ENCODE measurements at places on chromosomes 7 and 10.

DNA sequence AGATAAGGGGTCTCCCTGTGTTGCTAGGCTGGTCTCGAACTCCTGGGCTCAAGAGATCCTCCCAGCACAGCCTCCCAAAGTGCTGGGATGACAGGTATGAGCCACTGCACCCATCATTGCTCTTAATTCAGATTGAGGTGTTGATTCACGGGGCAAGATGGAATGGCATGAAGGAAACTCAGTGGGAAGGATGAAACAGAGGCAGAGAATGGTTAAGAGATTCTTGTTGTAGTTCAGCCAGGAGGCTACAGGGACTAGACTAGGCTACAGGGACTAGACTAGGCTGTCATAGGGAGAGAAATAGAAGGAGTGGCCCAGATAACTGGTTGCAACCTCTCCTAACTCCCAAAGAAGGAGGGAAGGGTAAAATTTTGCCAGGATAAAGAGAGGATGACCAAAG is 48.0 kb downstream of the THNSL1 start:
- no peak for DNase-seq

GRCh38 chr10:16231734-16232435 is 204.9 kb upstream of the PTER start:
- DNase-seq: no peak

- no peak for DNase-seq
These were observed 87.5 kb upstream of the GATAD1 start for GRCh38 chr7:92359801-92360200.

GRCh38 chr7:12570168-12570533 is 369 bp upstream of the SCIN start:
- DNase-seq: peak; percentile 11

GRCh38 chr7:27895551-27895950 is 155.6 kb downstream of the TAX1BP1 start:
- no peak for DNase-seq

DNA sequence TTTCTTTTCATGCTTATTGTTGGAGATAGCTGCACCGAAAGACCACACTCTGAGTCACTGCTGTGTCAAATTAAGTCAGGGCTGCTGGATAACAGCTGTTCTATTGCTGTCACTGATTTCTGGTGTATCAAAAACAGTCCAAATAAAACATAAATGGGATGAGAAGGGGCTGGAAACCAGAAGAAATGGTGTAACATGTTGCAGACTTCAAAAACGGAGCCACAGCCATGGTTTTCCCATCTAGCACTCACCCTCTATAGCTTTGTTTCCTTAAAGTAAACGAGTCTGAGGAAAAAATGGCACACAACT is 103.3 kb upstream of the DIP2C start:
- DNase-seq: no peak

GRCh38 chr10:100349672-100350071 is 2.6 kb downstream of the SCD start:
- no peak for DNase-seq

DNA sequence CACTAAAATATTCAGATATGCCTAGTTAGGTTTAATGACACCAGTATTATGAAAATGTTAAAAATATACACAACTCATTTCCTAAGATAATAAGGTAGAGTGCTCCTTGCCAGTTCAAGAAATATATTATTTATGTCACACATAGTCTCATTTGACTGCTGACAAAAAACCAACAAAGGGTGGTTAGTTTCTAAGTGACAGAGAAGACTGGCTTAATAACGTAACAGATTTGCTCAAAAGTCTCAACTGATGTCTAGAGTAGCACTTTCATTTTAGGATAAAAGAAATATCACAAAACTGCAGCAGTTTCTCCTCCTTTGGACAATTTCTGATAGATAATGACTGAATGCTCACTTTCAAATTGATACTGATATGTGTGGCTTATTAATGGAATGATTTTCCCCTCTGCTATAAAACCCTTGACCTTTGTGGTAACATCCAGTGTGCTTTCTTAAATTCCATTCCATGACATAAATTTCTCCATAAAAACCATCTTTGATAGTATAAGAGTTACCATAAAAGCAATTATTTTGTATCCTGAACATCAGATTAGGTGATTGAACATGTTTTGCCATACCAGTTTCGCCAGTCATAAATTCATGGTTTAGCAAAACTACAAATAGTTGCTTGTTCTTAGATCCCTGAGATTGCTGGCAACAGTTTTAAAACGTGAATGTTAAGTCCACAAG is 94.2 kb downstream of the NRBF2 start:
- no peak for DNase-seq

- DNase-seq: peak; percentile 73
These were observed 17.0 kb upstream of the NODAL start for GRCh38 chr10:70458329-70459060.

All from iPS-NIHi11 (cell line).